ENCODE measurements at places on chromosomes 1 and 21. TPM values are rescaled to one million over a fixed set of nuclear protein-coding genes. Genes with fewer than 3 reads are reported as not detected.
A peak's percentile ranks its signal among the peaks of the same experiment; 100 is the strongest.

The PLCH2 gene
- total RNA-seq: 0.32 TPM

The PTPRU gene
- total RNA-seq: 2.6 TPM

DNA sequence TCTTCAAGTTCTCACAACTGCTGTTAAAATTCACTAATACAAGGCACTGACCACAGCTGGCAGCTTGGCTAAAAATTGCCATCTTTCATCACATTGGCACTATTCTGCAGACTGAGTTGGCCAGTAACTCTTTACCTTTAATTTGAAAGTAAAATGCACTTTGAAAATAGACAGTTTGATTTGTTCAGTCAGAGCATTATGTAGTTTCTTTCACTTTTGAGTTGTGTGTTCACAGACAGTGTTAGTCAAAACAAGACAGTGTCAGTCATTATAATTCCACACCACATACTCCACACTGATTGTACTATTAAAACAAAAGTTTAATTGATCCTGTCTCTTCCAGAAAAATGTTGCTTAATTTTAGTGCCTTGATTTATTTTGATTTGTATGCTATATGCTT lies 160.7 kb downstream of the SDCCAG8 start:
- no peaks in the 10 kb centered on the region for H3K36me3 ChIP-seq
- H3K4me1 ChIP-seq: no peaks in the 10 kb centered on the region
- no peak overlapping the region for H3K4me3 ChIP-seq
- no peak for DNase-seq

DNA sequence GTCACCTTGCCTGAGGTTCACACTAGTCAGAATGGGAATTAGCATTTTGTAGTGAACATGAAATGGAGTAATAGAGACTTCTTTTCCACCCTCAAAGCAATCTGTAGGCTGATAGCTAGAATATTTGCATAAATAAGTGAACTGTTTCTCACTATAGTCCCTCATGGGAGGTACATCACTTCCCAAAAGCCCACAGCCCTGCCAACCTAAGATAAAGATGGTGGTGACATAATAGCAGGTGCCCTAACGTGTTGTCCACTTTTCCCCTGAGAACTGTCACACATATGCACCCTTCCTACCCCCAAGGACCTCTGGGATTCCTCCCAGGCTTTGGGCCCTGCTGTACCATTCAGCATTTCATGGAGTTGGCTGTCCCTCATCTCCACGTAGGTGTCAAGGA lies 4.4 kb downstream of the TMEM35B start:
- peaks cover 10% of the 10 kb centered on the region for H3K4me1 ChIP-seq
- H3K27ac ChIP-seq: no peak overlapping the region
- H3K4me3 ChIP-seq: no peak overlapping the region
- no peak for DNase-seq
- H3K36me3 ChIP-seq: peaks cover 2% of the 10 kb centered on the region

DNA sequence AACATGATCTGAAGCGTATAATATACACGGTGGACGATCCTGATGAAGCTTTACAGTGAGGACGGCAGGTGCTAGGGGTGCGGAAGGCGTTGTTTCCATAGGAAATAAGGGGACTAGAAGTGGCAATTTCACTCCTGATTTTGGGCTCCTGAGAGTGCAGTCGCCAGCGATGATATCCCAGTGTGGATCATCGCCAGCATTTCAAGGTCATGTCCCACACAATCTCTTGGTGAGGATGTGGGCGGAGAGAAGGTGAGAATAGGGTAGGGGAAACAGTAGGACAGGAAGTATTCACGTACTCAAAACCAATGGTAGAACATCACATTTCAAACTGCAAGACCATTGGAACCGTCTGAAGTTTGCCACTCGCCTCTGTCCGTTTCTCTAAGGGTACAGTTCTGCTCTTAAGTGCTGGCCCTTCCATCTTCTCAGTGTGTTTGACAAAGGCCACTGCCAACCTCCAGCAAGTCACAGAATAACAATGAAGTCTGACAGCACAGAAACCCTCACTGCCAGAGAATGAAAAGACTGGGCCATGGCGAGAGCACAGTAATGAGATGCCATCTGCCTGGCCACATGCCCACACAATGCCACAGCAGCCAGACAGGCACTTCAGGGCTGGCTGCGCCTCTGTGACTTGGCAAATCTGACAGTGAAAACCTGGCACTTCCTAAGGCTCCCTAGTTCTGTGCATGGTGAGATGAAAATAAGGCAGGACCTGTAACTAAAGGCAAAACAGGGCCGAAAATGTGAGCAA lies 27.9 kb downstream of the PCSK9 start:
- H3K27ac ChIP-seq: no peak overlapping the region
- H3K27me3 ChIP-seq: no peaks in the 10 kb centered on the region
- H3K4me1 ChIP-seq: no peaks in the 10 kb centered on the region
- peaks cover 22% of the 10 kb centered on the region for H3K36me3 ChIP-seq
- DNase-seq: no peak

DNA sequence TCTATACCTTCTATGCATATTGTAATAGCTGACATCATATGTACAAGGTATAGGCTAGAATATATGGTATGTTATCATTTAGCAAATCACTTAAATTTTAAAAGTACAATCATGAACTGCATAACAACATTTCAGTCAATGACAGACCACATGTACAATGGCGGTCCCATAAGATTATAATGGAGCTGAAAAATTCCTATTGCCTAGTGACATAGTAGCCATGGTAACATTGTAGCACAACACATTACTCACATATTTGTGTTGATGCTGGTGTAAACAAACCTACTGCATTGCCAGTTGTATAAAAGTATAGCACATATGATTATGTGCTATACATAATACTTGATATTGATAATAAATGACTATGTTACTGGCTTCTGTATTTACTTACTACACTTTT lies 8.9 kb downstream of the RAB3B start:
- no peak overlapping the region for H3K27ac ChIP-seq
- H3K27me3 ChIP-seq: no peaks in the 10 kb centered on the region
- no peak for DNase-seq

- H3K27me3 ChIP-seq: no peaks in the 10 kb centered on the region
- no peak overlapping the region for H3K4me3 ChIP-seq
- no peak overlapping the region for H3K27ac ChIP-seq
- H3K36me3 ChIP-seq: no peaks in the 10 kb centered on the region
- no peaks in the 10 kb centered on the region for H3K4me1 ChIP-seq
Measured at GRCh38 chr1:3956527-3957170, 56.6 kb upstream of the C1orf174 start.

- H3K36me3 ChIP-seq: peaks cover 20% of the 10 kb centered on the region
- H3K4me3 ChIP-seq: peak overlapping the region; percentile 71
- H3K27ac ChIP-seq: no peak overlapping the region
Measured at GRCh38 chr1:145859491-145860023, 676 bp upstream of the PIAS3 start.

- no peak for DNase-seq
- no peak overlapping the region for H3K4me3 ChIP-seq
- H3K27me3 ChIP-seq: peaks cover 67% of the 10 kb centered on the region
- no peaks in the 10 kb centered on the region for H3K36me3 ChIP-seq
Measured at GRCh38 chr1:39689214-39689613, 2.0 kb downstream of the HPCAL4 start.

GRCh38 chr1:183033205-183033604 lies 10.0 kb downstream of the LAMC1 start:
- no peak overlapping the region for H3K27ac ChIP-seq
- peaks cover 14% of the 10 kb centered on the region for H3K4me1 ChIP-seq
- no peaks in the 10 kb centered on the region for H3K27me3 ChIP-seq
- no peaks in the 10 kb centered on the region for H3K36me3 ChIP-seq
- peak; percentile 1 for DNase-seq

DNA sequence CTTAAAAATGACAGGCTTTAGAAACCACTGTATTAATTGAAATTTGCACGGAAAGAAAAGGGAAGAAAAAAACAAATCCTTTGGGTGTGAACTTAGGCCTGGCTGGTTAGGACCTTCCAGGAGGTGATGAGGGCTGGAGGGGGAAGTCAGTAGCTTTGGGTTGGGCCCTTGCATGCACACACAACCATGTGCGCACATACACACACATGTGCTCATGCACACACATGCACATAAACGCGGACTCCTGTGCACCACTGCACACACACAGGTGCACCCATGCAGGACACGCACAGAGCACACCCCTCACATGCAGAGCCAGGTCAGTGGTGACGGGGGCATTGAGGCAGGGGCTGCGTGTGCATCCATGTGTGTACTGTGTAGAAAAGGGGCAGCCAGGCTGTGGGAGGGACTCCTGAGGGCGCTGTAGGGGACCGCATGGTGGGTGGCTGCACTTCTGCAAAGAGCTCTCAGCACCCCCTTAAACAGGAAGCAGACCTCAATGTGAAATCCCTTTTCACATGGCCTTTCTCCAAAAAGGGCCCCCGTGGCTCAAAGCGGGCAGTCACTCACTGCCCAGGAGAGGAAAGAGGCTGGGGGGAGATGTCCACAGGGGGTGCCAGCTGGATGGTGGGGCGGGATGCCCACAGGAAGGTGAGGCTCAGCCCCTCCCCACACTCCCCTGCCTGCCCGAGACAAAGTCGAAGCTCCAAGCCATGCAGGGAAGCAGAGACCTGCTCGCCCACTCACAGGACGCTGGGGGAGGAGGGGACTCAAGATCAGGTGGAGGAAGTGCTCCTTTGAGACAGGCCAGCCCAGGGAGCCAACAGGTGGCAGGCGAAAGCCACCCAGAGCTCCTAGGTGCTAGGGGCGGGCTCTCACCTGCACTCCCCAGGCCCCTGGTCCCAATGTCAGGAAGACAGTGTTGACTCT lies 95.2 kb downstream of the ITPKB start:
- peaks cover 30% of the 10 kb centered on the region for H3K36me3 ChIP-seq
- no peak overlapping the region for H3K27ac ChIP-seq
- H3K4me1 ChIP-seq: no peaks in the 10 kb centered on the region
- H3K4me3 ChIP-seq: no peak overlapping the region
- H3K27me3 ChIP-seq: no peaks in the 10 kb centered on the region

DNA sequence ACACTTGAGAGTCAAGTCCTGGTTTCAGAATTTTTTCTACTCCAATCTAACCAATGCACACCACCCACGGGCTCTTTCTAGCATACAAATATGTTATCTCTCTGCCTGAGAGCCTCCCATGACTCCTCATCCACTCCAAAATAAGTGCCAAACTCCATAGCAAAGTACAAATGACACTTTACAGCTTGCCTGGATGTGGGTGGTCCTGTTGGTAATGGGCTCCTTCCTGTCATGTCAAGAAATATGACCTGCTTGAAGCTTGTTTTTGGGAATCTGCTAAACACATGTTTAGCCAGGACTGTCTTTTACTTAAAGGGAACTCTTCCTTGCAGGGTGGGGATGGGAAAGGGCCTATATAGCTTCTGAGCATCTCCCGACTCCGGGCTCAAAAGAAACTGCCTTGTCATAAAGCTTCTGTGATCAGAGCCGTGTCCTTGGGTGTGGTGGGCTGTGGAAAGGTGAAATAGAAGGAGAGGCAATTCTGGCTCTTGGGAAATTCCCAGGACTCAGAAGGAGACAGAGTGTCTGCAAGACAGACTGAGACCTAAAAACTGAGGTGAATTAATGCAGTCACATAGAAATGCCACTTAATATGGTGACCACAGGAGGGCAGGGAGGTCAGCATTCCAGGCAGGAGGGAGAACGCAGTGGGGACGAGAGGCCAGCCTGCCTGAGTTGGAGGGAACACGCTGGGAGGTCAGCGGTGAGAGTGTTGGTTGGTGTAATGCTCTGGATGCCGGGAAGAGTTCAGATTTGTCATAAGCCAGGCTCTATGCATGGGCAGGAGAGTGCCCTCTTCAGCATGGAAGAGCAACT lies 6.1 kb upstream of the IGFN1 start:
- peaks cover 4% of the 10 kb centered on the region for H3K27me3 ChIP-seq
- H3K27ac ChIP-seq: no peak overlapping the region
- H3K4me1 ChIP-seq: no peaks in the 10 kb centered on the region
- H3K4me3 ChIP-seq: no peak overlapping the region

Measured in endothelial cell of umbilical vein (primary cell).